ENCODE measurements at places on chromosomes 2 and 18. TPM values are rescaled to one million over a fixed set of nuclear protein-coding genes. Genes with fewer than 3 reads are reported as not detected.

DNA sequence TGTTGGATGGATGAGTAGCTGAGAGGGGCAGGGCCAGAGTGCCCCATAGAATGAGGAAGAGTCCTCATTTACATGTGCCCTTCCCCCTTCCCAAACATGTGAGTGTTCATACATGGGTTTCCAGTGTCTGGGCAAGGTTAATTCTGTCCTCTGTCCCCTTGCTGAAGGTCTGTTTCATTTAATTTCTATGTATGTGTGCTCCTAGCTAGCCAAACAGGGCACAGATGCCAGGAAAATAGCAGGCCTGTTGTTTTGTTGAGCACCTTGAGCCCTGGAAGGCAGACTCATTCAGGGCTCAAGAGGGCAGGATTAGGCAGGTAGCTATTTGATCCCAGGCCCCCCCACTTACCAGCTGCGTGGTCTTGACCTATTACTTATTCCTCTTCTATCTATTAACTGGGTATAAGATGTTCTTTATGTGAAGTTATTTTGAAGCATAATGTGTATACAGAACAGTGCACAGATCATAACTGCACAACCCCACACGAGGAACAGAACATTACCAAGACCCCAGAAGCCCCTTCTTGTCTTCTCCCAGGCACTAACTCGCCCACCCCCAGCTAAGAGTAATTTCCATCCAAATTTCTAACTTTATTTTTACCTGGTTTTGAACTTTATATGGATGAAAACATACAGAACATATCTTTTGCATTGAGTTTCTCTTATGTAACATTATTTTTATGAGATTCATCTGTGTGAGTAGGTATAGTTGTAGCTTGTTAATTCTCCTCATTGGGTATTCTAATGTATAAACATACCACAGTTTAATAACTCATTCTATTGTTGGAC is 164.3 kb downstream of the RPIA start:
- DNase-seq = no peak

DNA sequence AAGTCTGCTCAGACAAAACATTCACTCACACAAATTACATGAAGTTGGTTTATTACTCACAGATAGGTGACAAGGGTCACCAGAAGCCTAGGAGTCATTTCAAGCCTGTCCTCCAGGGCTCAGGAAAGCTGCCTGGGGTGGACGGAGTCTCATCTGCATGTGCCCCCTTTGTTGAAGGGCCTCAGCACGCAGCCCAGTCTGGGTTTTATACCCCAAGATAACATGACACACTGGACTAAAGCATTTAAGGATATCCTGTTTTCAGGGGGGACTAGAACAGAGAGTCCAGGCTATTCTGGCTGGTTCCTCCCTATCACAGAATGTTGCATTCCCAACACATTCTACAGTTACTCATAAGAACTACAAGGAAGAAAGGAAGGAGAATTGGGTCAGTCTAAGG is 164.7 kb downstream of the MREG start:
- no peak for DNase-seq

DNA sequence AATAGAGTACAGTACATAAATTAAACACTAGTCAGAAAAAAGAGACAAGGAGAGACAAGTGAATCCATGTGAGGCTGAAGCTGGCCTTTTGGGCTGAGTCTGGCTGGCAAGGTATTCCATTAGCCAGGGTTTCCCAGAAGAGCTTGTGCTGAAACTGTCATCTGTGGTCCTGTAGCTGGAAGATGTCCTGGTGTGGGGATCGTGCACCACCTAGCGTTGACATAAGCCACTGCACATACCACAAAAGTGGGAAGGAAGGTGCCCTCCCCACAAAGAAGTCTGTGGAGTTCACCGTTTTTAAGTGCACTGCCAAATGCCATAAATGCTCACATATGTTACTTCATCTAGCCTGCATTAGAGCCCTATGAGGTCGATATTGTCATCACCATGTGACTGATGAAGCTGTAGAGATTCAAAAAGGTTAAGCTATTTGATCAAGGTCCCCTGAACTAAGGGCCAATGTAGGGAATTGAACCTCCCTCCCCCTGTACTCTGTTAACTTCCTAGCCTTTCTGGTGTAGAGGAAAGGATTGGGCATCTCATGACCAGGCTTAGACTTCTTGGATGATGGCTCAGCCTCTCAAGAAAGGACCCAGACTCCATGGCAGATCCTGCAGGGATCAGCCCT is 31.9 kb upstream of the GALNT14 start:
- peak; percentile 52 for DNase-seq

The C2orf80 gene
- total RNA-seq = not detected

GRCh38 chr2:37997629-37998028 is 72.5 kb downstream of the RMDN2 start:
- DNase-seq = no peak

DNA sequence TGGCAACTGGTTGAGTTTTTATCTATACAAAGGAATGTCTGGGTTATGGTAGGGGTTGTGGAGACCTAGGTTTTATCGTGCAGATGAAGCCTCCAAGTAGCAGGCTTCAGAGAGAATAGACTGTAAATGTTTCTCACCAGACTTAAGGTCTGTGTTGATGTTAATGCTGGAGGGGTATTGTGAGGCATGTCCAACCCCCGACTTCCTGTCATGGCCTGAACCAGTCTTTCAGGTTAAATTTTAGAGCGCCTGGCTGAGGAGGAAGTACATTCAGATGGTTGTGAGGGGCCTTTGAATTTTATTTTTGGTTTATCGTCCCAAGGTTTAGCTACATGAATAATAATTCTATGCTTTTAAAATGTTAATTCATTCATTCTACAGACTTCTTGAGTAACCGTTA is 435.1 kb downstream of the DLGAP1 start:
- DNase-seq = no peak

GRCh38 chr2:195451160-195451559 is 205.9 kb upstream of the SLC39A10 start:
- DNase-seq = no peak

- no peak for DNase-seq
Measured at GRCh38 chr2:33264766-33265165, 211.7 kb upstream of the RASGRP3 start.

DNA sequence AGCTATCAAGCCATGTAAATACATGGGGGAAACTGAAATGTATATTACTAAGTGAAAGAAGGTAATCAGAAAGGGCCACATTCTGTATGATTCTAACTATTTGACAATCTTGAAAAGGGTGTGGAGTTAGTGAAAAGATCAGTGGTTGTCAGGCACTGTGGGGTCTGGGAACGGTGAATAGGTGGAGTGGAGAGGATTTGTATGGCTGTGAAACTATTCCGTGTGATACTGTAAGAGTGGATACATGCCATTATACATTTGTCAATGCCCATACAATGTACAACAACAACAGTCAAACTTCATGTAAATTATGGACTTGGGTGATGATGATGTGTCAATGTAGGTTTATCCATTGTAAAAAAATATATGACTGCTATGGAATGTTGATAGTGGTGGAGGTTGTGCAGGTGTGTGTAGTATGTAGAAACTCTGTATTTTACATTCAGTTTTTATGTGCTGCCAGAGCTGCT is 1116.2 kb downstream of the SUCLG1 start:
- DNase-seq = no peak

The CERKL gene
- 0.29 TPM for total RNA-seq

The PDE11A gene
- total RNA-seq = 2.2 TPM

GRCh38 chr2:198546122-198546521 is 741.7 kb downstream of the PLCL1 start:
- no peak for DNase-seq

The CENPA gene
- 0.26 TPM for total RNA-seq

DNA sequence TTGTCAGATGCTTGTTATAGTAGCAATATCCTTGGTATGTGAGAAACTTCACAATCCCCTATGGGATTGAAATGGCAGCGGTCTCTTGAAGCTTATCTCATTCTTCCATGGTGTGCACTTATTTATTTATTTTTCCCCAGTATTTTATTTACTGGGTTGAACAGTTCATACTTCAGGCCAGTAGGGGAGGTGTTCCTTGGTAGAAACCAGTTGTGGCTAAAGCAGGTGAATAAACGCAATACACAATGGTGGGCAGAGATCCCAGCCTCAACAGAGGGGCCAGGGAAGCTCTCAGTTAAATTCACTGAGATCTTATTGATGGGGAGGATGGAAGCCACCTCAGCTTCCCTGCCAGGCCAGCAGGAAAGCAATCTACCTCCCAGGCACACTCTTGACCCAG is 93.7 kb upstream of the SRD5A2 start:
- DNase-seq = no peak

DNA sequence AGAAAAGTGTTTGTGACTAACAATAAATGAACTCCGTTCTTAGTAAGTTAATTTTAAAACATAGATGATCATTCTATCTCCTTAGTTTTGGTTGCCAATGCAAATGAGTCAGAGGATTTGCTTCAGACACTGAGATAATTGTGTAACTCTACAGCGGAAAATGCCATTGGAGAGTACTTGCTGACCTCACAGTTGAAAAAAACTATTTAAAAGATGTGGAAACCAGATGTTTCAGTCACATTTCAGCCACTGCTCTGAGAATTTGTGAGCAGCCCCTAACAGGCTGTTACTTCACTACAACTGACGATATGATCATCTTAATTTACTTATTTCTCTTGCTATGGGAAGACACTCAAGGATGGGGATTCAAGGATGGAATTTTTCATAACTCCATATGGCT is at the start of gene TNFAIP6:
Gene TNFAIP6, plus strand, starts transcription at position 234 of the 400 bp plus-strand sequence. Its CDS starts 75 bp downstream, at position 309.
- DNase-seq = no peak

DNA sequence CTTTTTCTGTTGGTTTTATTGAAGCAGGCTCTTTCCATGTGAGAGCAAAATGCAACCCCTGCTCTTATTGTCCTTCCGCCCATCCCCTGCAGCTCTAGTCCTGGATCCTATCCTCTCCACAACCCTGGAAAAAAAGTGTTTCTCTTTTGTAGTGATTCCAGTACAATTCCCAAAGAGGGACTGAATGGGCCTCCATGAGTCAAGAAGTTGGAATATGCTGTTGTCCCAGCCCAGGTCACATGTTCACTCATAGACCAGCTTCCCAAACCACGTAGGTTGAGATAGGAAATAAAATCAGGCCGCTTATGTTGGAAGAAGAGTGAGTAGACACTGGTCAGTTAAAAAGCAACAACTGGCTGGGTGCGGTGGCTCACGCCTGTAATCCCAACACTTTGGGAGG is 39.4 kb downstream of the CPO start:
- no peak for DNase-seq

DNA sequence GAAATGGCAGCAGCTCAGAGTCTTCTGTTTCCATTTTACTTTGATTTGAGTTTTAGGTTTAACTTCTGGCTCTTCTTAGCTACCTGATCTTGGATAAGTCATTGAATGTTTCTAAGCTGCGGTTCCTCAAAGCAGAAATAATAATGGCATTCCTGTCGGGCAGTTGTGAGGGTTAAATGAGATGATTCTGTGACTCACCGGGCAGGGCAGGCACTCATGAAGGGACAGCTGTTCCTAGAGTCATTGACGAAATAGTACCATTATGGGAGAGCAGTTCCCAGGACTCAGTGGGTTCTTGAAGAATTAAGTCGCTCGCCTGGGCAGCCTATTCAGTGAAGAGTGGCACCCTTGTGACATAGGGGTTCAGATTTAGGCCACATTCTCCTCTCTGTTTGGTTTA is 10.3 kb downstream of the TRIB2 start:
- DNase-seq = no peak

The MC2R gene
- 0.60 TPM for total RNA-seq

DNA sequence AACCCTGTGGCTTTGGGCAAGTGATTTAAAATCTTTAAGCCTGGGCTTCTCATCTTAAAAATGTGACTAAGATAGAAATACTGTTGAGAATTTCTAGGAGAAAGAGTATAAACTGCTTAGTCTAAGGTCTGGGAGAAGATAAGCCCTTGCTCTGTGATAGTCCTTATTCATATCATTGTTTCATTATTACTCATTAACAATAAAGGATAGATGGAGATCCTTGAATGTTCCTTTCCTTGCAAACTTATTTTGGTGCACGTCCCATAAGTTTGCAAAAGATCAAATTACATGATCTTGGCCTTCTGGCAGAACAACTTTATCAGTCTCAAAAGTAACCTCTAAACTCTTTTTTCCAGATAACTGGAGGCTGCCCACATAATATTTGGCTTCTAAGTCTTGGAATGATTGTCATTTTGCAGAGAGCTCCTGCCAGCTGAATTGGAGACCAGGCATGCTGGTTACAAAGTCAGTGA is 138.3 kb downstream of the FAM124B start:
- no peak for DNase-seq

The TWIST2 gene
- total RNA-seq = 12.9 TPM

GRCh38 chr2:14903709-14904374 is 271.3 kb downstream of the LRATD1 start:
- no peak for DNase-seq

The IL1R1 gene
- total RNA-seq = 93.3 TPM

- DNase-seq = peak; percentile 48
Measured at GRCh38 chr2:32627441-32627813, 423 bp upstream of the TTC27 start.

GRCh38 chr2:43221124-43221762 is 5.2 kb downstream of the ZFP36L2 start:
- peak; percentile 71 for DNase-seq

GRCh38 chr2:39494784-39495251 is 57.7 kb upstream of the MAP4K3 start:
- DNase-seq = no peak

The ZNF516 gene
- total RNA-seq = 75.6 TPM
